ENCODE measurements at places on chromosomes 12 and 14.

DNA sequence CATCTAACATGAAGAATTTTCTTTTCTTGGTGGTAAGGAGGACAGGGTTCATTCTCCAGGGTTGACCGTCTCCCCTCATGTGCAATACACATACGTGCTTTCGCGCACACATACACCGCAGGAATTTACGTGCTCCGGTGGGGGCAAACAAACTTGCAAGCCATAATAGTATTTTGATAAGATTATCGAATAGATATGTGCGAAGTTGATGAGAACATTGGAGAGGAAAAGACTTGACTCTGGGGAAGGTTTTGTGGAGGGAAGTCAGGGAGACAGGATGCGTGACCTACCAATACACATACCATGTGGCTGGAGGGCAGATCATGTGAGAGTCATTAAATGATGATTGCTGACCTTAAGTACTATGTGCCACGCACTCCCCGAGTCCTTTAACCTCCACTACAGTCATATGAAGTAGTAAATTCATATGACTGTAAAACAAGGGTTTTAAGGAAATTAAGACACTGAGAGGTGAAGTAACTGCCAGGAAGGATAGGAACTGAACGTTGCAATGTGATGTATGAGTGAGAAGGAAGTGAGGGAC is 921 bp downstream of the RAD51B start:
- DNase-seq, result no peak

DNA sequence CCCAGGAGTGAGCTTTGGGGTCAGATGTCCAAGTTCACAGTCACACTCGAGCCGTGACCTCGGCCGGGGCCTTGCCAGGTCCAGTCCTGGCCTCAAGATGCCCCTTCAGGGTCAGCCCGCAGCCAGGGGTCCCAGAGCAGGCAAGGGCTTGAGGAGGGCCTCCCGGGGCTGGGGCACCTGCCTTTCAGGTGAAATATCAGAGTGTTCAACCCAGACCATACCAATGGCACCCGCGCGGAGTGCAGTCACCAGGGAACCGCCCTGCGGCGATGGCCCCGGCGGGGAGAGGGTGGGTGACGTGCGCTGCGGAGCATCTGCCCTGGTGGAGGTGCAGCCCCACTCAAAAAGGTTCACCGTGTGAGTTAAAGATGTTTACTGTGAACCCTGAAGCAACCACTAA is 16.9 kb downstream of the LRCOL1 start:
- DNase-seq, result no peak

GRCh38 chr12:78115889-78116288 is 285.2 kb downstream of the NAV3 start:
- no peak for DNase-seq

DNA sequence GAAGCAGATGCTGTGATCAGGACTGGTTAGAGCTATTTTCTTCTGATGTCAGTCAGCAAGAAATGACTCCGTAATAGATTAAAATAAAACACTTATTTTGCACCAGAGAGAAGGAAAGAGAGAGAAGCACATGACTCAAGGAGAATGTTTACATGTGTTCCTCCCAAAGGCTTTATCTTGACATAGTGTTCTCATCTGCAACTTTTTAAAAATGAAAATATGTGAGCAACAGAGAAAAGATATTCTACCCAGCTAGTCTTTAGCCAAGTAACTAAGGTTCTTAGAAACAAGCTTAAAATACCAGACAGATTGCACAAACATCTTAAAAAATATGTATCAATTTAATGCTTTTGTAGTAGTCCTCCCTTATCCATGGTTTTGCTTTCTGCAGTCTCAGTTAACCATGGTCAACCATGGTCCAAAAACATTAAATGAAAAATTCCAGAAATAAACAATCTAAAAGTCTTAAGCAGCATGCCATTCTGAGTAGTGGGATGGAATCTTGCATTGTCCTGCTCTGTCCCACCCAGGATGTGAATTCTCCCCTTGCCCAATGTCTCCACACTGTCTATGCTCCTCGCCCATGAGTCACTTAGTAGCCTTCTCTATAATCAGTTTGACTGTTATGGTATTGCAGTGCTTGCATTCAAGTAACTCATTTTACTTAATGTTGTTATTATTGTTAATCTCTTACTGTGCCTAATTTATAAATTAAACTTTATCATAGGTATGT is 9.9 kb downstream of the SERPINA10 start:
- DNase-seq, result no peak

- DNase-seq, result no peak
Measured at GRCh38 chr12:53694756-53695151, 18.9 kb upstream of the ATP5MC2 start.

DNA sequence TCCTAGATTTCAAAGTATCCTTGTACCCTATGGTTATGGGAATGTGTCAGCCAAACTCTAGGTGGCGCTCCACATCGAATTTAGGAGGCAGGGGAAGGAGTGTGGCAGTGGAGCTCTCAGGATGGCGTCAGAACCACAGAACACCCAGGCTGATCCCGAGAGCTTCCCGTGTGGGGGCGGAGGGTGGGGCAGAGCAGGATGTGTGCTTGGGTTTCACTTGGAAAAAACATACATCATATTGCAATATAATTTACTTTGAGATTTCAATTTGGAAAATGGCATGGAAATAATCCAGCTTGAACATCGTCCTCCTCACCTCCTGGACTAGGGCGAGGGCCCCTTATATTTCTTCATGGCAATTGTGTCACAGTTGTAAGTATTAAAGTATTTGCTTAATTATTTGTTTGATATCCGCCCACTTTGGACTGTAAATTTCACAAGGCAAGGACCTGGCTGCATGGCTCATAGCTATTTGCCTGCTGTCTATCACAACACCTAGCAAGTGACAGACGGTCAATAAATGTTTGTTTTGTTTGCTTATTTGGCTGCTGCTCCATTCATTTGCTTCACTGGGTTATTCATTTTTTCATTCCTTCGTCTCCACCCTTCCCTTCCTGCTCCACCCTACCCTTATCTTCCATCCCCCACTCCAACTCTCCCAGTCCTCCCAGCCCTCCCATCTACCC is 221.5 kb upstream of the HMGA2 start:
- DNase-seq, result no peak

GRCh38 chr12:30152705-30153104 is 369.0 kb upstream of the TMTC1 start:
- no peak for DNase-seq

DNA sequence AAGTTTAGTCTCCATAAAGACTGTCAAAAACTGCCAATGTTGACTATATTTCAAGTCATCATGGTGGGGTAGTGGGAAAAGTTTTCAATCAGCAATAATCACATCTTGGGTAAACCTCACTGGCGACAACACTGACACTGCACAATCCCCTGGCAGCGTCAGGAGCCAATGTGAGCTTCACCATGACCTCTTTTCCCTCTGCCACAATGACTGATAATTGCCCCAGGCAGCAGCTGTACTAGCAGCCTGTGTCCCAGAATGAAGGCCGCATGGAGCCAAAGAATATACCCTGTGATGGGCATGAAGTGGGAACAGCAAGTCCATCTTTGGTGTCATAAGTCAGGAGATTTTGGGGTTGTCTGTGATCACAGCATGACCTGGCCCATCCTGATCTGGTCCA is 5.3 kb downstream of the MMAB start:
- DNase-seq, result no peak

GRCh38 chr12:124744659-124745464 is 118.8 kb downstream of the SCARB1 start:
- DNase-seq, result no peak

GRCh38 chr14:91964724-91965123 is 17.2 kb upstream of the FBLN5 start:
- DNase-seq, result no peak

- DNase-seq, result no peak
Measured at GRCh38 chr12:18706798-18707197, 31.0 kb downstream of the PLCZ1 start.

All from activated T-cell treated with anti-CD3 and anti-CD28 coated beads, Interleukin-2, amount 50 U/mL, for 1 hour (primary cell).